ENCODE measurements at places on chromosomes 12 and 14.

GRCh38 chr12:47787596-47788319, 14.7 kb downstream of the SLC48A1 start:
- DNase-seq = no peak

DNA sequence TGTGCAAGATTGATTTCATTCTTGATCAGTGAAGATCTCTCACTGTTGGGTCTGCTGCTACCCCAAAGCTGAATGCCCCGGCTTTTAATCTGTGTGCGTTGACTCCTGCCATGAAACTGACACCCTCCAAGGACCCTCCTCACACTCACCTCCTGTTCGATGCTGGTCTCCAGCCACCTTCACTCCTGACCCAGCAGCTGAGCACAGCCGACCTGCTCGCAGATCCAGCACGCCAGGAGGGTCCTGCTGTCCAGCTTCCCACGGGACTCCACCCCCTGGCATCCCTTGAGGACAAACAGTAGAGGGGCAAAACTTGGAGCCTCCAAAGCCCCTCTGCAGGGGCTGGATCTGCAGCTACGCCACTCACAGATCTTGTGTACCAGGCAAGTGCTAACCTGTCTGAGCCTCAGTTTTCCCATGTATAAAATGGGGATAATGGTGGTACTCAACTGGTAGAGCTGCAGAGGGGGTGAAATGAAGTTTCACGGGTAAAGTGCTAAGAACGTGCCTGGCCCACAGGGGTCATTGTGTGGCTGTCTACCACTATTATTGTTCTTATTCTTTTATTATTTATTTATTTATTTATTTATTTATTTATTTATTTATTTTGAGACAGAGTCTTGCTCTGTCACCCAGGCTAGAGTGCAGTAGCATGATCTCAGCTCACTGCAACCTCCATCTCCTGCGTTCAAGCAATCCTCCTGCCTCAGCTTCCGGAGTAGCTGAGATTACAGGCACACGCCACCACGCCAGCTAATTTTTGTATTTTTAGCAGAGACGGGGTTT, 178.0 kb downstream of the PHETA1 start:
- DNase-seq = no peak

DNA sequence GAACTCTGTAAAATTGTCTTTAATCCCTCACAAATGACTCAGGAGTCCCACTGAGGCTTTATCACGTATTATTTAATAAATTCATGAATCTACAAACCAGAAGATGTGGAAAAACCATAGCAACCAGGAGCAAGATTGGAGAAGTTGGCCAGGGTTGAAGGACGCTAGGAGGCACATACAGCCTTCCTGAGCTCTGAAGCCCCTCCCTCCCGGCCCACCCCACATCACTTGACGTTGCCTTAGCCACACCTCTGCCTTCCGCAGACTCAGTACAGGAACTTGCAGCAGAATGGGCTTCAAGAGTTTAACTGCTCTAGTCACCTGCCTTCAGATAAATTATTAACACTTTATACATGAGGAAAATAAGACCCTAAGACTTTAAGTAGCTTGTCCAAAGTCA, 33.9 kb downstream of the SLC35F4 start:
- no peak for DNase-seq

DNA sequence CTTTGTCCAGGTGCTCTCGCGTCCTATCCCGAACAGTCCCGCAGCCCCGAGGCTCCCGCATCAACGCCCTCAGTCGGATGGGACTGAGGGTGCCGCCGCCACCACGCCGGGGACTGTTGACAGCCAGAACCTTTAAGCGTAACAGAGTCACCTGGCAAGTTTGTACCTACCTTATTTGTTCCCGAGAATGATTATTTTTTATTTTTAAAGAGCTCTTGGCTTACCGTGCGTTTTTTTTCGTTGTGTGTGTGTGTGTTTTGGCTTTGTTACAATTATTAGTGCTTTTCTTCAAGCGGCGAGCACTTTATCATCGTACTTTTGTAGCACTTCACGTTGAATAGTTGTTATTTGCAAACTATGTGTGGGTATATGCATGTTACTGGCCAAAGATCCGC, 463 bp downstream of the COA8 start:
- no peak for DNase-seq

GRCh38 chr14:65703996-65704395, 291.5 kb downstream of the FUT8 start:
- no peak for DNase-seq

- DNase-seq = no peak
These were observed 690.7 kb upstream of the TBX3 start for GRCh38 chr12:115374480-115375185.

DNA sequence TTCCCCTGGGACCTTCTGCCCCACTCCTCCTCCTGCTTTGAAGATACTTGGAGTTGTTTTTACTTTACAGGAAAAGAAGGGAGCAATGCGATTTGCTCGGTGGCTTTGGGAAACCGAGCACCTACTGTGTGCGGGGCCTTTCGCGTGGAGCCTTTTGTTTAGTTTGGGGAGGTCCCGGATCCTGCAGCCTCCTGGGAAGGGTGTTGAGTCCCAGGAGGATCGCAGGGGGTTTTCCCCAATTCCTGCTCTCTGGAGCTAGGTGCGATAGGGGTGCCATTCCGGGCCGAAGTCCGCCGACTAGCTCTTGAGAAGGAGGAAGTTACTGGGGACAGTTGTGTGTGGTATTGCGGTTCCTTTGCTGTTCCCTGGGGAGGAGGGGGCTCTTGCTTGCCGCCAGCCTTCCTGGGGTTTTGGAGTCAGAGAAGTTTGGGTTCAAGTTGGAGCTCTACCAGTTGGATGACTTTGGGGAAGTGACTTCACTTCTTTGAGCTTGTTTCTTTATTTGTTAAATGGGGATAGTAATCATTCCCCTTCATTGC, 1.1 kb downstream of the BRI3BP start:
- DNase-seq = no peak

- DNase-seq = no peak
These were observed 167.4 kb upstream of the HMGA2 start for GRCh38 chr12:65656891-65657351.

GRCh38 chr12:58761308-58761707, 159.0 kb downstream of the LRIG3 start:
- DNase-seq = no peak

- DNase-seq = no peak
These were observed 28.2 kb upstream of the CPSF6 start for GRCh38 chr12:69211160-69211559.

DNA sequence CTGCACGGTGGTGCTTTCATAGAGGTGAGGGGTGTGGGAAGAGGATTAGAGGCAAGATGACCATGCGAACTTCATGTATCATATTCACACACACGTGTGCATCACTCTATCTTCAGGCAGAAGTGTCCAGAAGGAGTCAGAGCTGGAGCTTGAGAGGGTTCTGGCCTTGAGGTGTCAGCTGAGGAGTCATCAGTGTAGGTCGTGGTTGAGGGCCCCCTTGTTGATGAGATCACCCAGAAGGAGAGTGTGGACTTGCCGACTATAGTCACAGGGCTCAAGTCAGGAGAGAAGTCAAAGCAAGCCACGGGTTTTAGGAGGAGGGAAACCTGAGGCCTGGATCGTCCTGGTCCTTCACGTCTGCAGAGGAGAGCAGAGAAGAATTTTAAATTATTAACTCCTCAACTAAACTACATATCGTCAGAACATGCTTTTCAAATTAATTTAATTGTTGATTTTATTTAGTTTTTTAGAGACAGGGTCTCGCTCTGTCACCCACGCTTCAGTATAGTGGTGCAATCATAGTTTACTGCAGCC, 25.4 kb downstream of the EML1 start:
- no peak for DNase-seq

- no peak for DNase-seq
These were observed 215.7 kb downstream of the CPNE8 start for GRCh38 chr12:38689704-38690103.

- no peak for DNase-seq
These were observed 55.6 kb upstream of the PTPRB start for GRCh38 chr12:70692681-70693288.

- DNase-seq = no peak
These were observed 126.0 kb downstream of the HELB start for GRCh38 chr12:66428261-66428660.

DNA sequence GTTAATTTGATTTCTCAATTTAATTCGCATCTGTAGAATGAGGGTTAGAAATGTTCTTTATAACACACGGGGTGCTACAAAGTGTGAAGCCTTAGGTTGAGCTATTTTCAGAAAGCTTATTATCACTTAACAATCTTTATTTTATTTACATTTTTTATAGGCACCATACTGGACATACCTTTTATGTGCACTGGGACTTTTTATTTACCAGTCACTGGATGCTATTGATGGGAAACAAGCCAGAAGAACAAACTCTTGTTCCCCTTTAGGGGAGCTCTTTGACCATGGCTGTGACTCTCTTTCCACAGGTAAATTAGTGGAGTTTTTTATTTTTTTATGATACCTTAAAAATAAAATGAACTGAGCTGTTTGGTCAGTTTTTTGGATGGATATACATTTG, 16.5 kb downstream of the CHPT1 start:
- no peak for DNase-seq

- peak; percentile 42 for DNase-seq
These were observed 21.3 kb upstream of the OASL start for GRCh38 chr12:121060149-121061001.

GRCh38 chr14:44833376-44834060, 128.2 kb downstream of the KLHL28 start:
- no peak for DNase-seq

DNA sequence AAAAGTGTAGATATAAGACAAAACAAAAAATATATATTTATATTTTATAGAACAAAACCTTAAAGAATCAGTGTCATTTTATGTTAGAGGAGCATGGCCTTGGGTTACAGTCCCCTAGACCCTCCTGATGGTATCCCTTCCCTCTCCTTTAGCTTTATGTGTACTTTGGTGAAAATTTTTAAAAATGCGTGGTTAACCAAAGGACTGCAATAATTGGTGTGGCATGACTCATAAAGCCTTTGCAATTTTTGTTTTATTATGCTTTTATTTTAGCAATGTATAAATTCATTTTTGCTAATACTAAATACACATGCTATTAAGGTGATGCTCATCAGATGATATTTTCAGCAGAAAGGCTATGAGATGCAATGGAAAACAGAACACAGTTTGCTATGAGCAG, 264.4 kb downstream of the SYT1 start:
- DNase-seq = no peak

DNA sequence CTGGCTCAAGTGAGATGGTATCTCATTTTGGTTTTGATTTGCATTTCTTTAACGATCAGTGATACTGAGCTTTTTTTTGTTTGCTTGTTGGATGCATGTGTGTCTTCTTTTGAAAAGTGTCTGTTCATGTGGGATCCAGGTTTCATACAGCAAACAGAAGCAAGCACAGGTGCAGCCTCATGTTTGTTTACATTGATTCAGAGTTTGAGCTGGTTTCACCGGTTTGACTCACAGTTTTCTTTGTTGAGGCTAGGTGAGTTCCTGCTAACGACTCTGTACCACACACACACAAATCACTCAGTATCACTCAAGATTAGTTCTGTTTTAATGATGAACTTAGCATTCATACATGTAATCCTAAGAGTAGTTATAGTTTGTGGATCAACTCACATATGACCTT, 3.7 kb downstream of the OR10G2 start:
- DNase-seq = no peak

DNA sequence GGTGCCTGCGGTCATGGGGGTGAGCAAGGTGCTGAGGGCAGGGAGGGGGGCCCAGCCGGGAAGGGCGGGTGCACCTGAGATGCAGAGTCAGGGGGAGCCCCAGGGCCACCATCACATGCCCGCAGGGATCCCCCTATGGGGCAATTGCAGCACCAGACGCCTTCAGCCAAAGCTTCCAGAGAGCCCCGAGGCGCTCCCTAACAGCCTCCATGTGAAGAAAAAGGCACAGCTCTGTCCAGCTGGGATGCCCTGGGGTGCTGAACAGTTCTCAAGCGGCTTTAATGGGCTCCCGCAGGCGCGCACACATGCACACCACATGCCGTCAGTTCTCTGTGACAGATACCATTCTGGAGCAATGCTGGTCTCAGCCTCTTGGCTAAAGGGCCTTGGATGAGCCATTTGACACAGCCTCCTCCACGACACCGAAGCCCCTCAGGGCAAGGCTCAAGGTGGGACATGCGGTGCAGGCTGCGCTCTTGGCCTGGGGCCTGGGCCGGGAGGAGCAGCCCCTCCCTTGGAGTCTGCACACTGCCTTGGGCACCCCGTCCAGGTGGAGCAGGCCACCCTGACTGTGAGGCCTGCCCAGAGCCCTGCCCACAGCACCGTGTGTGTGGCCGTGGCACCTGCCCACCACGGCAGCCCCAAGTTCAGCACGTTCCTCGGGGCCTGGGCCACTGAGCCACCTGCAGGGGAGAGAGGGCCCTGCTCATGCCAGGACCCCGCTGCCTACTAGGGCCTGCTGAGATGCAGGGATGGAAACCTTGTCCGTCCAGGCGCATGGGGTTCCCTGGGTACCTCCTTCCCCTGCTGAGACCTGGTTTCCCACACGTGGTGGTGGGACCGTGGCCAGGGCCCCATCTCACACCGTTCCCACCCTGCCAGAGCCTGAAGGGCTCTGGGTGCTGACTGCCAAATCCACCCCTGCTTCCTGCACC, 7.7 kb downstream of the XRCC3 start:
- no peak for DNase-seq

DNA sequence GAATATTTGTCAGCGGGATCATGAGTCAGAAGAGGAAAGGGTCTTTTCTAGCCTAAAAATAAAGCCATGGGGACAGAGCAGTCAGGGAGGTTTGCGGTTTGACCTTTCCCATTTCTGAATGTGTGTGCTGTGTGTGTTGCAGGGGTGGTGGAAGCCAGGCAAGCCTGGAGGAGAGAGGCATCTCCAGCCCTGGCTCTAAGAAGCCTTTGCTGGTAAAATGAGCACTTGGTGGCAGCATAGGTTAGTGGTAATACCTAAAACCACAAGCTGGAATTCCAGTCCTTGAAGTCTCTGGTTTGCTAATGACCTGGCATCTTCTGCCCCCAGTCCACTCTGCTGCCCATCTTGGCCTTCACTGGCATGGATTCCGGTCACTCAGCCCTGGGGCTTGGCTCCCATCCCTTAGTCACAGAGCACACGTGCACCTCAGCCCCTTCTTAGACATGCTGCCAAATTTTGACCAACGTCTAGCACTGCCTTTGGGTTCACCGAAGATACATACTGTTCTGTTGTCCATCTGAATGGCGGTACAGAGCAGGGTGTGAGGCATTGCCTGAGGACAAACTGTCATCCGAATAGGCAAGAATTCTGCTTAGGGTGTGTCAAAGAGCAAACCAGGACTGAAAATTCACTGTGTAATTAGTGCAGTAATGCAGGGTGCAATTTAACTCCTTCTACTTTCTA, 52.7 kb downstream of the KCNA5 start:
- no peak for DNase-seq

- no peak for DNase-seq
These were observed 1.5 kb downstream of the TMEM132C start for GRCh38 chr12:128268379-128268995.

DNA sequence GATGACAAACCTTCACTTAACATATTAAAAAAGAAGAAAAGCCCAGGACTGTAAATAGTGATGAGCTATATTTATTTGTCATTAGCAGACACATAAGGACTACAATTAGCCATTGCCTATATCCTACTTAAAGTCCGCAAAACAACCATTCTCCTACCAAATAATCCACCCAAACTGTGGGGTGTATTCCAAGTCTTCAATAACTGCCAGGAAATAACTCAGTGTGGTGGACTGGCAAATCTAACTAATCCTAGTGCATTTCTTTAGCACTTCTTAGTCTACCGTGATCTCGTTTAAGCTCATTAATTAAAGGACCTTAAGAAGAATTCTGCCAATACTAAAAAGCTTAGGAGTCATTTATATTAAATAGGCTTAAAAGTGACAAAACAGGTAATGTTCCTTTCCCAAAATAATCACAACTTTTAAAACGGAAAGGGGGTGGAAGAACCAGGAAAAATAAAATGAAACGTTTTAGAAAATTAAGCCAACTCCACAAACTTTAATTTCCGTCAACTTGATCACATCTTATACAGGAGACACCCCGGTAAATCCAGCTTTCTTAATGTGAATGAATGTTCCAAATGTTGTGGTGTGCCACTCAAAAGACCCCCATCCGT, 1.8 kb downstream of the NOVA1 start:
- DNase-seq = no peak
